ENCODE measurements at places on chromosomes 12 and 14.

- DNase-seq: no peak
Observed at GRCh38 chr14:89239023-89239422, 178.0 kb downstream of the FOXN3 start.

GRCh38 chr12:115450017-115450416 lies 766.0 kb upstream of the TBX3 start:
- DNase-seq: no peak

GRCh38 chr12:9711664-9712063 lies 21.2 kb downstream of the CLECL1 start:
- no peak for DNase-seq

- no peak for DNase-seq
Observed at GRCh38 chr12:115583591-115583990, 693.9 kb downstream of the MED13L start.

- no peak for DNase-seq
Observed at GRCh38 chr12:100857418-100857817, 62.8 kb downstream of the ANO4 start.

- DNase-seq: no peak
Observed at GRCh38 chr12:2451025-2451424, 343.7 kb upstream of the FKBP4 start.

DNA sequence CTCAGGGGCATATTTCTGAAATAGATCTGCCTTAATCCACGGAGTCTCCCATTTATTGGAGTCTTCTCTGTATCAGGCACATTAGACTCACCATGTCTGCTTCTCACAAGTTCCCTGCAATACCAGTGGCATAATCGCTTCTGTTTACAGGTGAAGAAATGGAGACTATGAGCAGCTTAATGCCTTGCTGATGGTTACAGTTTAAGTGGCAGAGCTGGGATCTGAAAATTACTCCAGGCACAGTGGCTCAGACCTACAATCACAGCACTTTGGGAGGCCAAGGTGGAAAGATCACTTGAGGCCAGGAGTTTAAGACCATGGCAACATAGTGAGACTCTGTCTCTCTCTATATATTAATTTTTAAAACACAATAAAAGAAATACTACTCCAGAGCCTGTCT lies 7.3 kb upstream of the RIC8B start:
- DNase-seq: no peak

- DNase-seq: no peak
Observed at GRCh38 chr14:72633551-72633950, 260.4 kb downstream of the DPF3 start.

GRCh38 chr12:95942101-95942523 lies 302 bp downstream of the CCDC38 start:
- DNase-seq: no peak

DNA sequence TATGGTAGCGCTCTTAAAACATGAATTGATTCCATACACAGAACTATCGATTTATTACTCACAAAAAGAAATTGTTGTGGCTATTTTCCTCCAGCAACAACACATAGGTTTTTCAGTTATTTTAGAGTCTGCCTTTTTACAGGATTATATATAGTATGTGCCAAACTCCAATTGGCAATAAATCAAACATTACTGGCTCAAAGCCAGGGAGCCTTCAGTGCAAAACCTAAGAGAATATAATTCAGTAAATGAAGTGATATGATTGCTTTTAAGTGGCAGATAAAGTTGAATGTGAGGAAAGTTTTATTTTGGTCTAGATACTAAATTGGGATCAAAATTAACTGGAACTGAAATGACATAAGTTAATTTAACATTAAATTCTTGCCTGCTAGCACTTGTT lies 234.8 kb downstream of the PIK3C2G start:
- no peak for DNase-seq

- DNase-seq: no peak
Observed at GRCh38 chr12:13242936-13243335, 46.4 kb downstream of the EMP1 start.

DNA sequence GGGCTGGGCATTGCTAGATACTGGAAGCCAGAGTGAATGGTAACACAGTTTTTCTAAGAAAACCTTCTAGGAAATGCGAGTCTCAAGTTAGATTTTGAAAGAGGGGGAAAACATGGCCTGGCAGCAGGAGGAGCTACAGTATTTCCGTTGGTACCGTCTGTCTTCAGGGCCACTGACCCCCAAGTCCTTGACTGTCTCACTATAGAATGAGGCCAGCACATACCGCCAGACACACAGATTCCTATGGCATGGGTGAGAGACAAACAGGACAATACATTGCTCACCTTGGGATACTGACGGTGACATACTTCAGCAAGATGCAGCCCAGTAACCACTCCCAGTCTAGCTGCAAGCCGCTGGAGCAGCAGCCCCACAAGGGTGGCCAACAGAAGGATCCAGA lies 21.7 kb downstream of the SLC11A2 start:
- DNase-seq: no peak

GRCh38 chr14:90726656-90727055 lies 89.6 kb downstream of the TTC7B start:
- DNase-seq: peak; percentile 4

- DNase-seq: no peak
Observed at GRCh38 chr12:106353175-106353574, 4.4 kb upstream of the POLR3B start.

- DNase-seq: no peak
Observed at GRCh38 chr12:105384220-105384619, 53.7 kb downstream of the C12orf75 start.

DNA sequence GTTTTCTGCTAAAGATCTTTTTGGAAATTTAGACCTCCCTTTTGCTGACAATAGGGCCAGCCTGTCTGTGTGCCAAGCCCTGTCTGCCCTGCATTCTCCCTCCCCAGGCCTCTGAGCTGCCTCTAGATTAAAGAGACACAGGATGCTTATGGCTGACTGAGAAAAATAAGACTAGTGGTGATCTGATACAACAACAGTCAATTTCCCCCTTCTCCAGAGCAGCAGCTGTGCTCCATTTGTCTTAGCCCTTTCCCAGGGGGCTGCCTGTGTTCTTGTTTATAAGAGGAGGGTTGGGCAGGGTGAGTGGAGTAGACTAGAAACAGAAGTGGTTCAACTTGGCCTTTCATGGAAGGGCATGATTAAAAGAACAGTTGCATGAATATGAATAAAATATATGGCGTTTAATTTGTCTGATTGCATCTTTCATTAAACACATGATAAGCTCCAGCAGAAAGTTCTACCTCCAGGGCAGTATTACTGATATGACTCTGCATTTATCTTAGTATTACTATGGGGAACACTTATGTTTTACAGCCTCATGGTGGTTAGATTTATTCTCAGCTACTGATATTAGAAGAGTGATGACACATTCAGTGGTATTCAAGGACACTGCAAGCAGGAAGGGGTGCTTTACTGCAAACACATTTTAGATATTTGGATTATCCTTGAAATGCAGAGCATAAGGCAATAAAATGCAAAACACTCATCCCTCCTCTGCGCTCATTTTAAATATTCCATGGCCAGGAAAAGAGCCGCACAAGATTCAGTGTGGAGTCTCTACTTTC lies 150.2 kb upstream of the CLEC14A start:
- no peak for DNase-seq

DNA sequence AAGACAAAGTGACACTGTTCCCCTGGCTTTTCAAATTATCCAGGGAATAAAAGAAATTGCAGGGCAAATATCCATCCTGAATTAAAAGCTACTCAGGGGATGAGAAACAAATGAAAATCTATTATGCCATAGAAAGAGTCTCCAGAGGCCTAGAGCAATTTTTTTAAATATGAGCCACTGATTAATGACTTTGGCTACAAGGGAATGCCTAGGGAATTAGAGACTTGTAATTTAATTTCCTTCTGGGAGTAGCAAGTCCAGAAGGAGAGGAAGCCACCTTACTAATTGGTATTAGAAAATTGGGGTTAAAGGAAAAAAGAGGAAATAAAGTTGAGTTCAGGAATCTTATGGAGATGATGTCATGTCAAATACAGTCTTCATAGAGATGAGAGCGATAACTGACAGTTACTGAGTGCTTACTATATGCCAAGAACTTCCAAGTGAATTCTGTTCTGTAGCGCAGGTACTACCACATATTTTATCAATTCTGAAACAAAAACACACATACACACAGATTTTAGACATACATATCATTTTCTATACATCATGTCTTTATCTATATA lies 304.4 kb downstream of the DUSP6 start:
- no peak for DNase-seq

- DNase-seq: no peak
Observed at GRCh38 chr12:109356577-109356976, 8.9 kb downstream of the MYO1H start.

- DNase-seq: no peak
Observed at GRCh38 chr12:76552343-76552938, 7.1 kb downstream of the OSBPL8 start.

DNA sequence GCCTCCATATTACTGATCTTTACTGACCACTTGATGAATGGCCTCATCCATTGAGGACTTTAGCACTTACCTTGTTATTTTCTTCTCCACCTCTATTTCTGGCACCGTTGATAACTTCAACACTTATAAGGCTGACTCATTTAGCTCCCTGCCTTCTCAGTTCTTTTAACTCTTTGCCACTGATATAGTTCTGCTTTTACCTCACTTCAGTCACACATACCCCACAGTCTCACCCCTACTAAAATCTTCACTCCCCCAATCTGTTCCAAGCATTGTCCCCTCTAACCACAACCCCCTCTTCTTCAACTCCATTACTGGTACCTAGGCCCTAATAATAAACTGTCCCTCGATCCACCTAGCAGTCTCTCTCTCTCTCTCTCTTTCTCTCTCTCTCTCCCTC lies 141.0 kb downstream of the PAH start:
- DNase-seq: no peak

DNA sequence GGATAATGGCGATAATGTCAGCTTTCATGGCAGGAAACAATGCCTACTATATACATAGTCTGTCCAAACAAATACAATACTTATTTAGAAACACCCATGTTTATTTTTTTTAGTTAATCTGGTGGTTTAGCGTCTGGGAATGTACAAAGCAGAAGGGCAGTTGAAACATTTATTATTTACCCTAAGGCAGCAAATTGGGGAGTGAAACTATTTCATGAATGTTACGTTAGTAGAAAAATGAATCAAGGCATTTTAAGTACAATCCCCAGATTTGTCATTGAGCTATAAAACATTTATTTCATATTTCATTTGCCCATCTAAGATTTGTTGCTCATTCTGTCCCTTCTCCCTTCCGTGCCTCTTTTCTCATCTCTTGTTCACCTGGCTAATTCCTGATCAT lies 87.1 kb upstream of the ATF1 start:
- DNase-seq: no peak

DNA sequence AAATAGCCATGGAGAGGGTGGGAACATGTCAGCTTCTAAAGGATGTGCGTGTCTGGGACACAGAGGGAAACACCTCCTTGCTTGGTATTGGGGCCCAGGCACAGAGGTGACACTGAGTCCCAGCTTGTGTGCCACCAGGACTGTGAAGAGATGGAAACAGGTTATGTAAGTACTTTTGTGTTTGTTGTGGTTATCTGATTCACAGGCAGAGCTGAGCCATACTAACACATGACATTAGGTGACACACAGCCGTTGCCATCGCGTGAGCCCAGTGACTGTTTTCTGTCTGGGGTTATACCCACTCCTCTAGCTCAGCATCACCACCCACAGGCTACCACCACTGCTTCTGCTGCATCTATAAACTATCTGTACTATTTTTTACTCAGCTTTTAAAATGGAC lies 12.1 kb upstream of the FLVCR2 start:
- DNase-seq: no peak

- no peak for DNase-seq
Observed at GRCh38 chr12:119803381-119803791, 73.7 kb downstream of the CIT start.

- no peak for DNase-seq
Observed at GRCh38 chr14:50985859-50986331, 41.6 kb upstream of the PYGL start.

GRCh38 chr14:104184911-104185499 lies 46.6 kb downstream of the KIF26A start:
- no peak for DNase-seq

- peak; percentile 92 for DNase-seq
Observed at GRCh38 chr12:56991319-56992246, 14.8 kb downstream of the ZBTB39 start.

DNA sequence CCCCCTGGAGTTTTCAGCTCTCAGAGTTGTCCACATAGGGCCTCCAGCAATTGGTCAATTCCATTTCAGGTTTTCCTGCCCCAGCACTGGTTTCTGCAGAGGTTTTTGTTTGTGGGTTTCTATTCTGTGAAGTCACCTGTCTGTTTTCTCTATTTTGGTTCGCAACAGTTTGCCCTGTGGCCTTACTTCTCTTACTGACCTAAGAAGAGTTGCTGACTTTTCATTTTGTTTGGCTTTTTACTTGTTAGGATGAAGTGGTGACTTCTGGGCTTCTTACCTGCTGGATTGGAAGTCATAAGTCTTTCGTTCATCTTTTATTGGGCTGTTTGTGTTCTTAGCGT lies 196.4 kb upstream of the PARP11 start:
- no peak for DNase-seq

- no peak for DNase-seq
Observed at GRCh38 chr14:75860561-75861160, 121.1 kb downstream of the TGFB3 start.

DNA sequence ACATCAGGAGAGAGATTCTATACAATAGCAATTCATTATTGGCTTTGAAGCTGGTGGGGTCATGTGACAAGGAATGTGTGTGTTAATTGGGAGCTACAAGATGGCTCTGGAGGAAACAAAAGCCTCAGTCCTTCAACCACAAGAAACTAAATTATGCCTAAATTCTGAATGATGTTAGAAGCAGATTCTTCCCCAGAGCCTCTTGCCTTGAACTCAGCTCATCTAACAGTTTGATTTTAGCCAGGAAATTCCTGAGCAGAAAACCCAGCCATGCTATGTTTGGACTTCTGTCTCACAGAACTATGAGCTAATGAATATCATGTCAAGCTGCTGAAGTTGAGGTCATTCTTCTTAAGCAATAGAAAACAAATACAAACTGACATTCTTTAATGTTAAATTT lies 274.7 kb downstream of the SLC6A15 start:
- DNase-seq: no peak

DNA sequence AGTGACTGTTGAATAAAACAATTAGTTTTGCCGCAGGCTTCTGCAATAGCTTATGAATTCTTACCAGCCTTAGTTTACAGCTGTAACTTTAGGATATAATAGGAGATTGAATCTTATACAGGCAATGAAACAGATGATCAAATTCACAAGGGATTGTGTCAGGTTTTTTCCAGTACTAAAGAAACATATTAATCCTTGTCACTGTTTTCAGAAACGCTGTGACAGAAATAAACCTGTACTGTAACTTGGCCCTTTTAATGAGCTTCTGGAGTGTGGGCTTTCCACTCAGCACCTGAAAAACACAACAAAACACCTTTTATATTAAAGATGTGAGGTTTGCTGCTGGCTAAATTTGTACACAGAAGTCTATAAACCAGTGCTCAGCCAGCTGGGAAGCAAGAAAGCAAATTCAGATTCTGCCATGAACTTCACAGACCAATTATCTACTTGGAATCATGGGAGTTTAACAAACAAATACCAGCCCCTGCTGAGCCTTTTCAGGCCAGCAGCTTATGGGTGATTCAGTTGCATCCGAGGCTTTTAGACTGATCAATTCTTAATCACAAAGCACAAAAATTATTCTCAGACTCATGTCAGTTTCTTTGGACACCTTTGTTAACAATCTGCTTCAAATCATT lies 109.5 kb downstream of the FOXG1 start:
- DNase-seq: no peak

All from Kasumi-1 (cell line).